ENCODE measurements at places on chromosomes 1 and 21.

DNA sequence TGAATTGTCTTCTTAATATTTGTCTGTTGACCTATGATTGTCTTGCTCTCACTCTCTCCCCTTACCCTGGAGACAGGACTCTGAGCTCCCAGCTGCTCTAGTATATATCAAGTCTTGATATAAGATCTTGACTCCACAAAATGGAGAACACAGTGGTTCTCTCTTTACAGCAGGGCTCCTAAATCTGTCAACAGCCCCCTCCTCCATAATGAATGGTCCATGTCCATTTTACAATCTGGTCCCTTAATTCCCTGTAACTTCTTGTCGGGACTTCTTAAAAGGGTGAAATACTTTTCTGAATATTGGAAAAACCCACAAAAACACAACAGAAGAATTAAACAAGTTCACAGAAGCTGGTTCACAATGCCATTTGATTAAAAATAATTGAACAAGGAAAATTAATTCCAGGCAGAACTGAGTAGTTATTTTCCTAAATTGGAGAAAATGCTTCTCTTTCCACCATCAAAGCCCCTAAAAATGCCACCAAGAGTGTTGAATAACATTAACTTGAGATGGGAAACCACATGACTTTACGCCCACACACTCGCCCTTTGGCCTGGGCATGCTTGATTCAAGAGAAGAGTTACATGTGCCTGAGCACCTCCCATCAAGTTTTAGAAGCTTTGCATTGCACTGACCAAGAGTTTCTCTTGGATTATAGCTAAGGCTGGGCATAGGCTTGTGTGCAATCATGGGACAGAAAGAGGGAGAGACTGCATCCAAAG is 109.8 kb downstream of the TOMM20 start:
- no peak for DNase-seq

GRCh38 chr1:6392809-6393399 is 663 bp downstream of the ACOT7 start:
- no peak for DNase-seq

- no peak for DNase-seq
Measured at GRCh38 chr1:22506130-22506692, 54.6 kb downstream of the ZBTB40 start.

DNA sequence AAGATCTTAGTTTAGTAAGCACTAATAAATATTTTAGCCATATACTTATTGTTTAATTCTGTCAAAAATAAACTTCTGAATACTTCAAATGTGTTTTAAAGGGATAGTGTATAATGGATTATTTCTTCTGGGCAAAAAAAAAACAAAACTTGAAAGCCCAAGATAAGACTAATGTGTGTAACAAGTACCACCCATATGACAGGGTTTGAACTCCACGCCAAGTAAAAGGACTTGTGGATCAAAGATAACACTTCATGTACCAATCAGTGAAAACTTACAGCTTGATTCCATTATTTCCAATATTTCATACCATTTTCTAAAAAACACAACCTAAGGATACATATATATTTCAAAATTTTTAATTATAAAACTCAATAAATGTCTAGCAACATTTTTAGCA is 59.5 kb downstream of the DENND1B start:
- no peak for DNase-seq

- no peak for DNase-seq
Measured at GRCh38 chr1:94903280-94904009, 23.5 kb downstream of the CNN3 start.

DNA sequence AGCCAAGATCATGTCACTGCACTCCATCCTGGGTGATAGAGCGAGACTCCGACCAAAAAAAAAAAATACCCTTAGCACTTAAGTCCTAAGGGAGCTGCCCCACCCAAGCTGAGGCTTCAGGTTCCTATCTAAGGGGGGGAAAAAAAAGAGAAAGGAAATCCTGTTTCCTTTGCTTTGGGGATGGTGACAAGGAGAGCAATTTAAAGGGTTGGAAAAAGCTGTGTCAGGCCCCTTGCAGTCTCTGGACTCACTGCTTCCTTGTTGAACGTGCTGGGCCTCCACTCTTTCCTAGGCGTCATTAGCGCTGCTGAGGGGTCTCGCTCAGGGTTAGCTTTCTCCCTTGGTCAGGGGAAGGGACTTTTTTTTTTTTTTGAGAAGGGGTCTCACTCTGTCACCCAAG is 18.1 kb downstream of the PRCC start:
- no peak for DNase-seq

- DNase-seq, result no peak
Measured at GRCh38 chr1:13892198-13892597, 192.2 kb downstream of the PRDM2 start.

DNA sequence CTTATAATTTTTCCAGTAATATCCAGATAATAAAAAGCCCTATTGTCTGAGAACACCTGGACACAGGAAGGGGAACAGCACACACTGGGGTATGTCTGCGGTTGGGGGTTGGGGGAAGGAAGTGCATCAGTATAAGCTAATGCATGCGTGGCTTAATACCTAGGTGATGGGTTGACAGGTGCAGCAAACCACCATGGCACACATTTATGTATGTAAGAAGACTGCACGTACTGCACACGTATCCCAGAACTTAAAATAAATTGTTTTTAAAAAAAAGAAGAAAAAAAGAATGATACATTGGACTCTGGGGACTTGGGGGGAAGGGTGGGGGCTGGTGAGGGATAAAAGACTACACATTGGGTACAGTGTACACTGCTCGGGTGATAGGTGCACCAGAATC is 144.9 kb upstream of the C1orf174 start:
- no peak for DNase-seq

DNA sequence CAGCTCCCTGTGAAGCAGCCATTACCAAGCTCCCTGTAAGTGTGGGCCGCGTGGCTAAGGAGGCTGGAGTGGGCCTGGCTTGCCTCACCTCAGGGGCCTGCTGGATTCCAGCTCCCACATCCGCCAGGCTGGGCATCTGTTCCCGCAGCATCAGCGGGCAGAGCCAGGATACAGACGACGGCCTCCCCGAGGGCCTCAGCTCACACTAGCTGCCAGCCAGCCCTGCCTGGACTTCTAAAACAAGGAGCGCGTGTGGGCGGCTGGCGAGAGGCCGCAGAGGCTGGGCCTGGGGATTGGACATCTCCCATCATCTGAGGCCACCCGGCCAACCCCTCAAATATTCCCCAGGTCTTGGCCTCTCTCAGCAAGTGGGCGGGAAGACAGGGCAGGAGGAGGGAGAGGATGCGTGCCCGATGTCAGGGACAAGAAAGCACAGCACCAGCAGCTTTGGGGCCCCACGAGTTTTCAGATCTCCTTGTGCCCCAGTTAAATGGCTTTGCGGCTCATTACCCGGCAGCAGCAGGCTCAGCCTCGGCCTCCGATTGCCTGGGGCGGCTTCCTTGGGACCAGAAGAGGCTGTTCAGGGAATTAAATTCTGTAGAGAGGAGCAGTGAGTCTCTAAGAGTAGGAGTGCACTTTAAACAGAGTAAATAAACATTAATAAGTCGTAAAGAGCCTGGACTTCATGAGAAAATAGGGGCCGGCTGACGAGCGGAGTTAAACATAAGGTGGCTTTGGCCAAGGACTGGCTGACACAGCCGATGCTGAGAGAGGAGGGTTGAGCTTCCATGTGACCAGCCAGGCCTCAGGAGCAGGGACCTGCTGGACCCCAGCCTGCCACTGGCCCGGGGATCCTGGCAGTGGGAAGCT is 208.9 kb upstream of the C1orf174 start:
- no peak for DNase-seq

- no peak for DNase-seq
Measured at GRCh38 chr21:29571949-29572348, 273.2 kb downstream of the BACH1 start.

DNA sequence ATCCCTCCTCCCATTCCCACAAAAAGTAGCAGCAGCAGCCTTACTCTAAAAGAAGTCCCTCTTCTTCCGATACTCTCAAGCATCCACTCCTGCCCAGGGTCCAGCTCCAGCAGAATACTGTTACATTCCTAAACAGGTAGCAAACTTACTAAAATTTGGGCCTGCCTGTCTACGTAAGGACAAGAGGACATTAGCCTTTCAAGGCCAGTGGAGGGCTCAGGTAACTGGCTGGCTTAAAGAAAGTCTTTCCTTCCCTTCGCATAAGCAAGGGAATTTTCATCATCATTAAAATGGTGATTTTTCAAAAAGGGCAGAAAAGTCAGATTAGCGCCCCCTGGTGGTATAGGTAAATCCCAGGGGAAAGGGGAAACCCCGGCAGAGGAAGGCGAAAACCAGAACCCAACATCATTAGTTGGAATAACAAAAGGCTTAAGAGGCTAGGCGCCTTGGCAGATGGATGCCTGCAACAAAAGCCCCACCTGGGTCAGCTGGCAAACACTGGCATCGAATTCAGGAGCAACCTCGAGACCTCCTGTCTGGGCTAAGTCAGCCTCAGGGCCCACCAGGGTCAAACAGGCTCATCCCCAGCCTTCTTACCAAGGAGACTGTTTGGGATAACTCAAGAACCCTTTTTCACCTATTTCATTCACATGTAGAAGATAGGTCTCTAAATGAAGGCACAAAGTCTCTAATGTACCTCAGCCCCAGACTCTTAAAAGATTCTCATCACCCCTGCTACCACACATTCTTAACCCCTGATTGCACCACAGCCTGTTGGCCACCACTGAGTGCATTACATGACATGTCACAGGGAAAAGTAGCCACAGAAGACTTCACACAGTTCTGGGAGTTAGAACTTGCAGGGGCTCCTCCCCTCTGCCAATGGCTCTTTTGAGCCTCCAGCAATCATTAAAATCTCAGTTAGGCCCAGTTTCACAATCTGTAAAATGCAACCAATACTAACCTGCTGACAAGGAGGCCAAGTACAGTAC is 36.7 kb downstream of the ERI3 start:
- no peak for DNase-seq

DNA sequence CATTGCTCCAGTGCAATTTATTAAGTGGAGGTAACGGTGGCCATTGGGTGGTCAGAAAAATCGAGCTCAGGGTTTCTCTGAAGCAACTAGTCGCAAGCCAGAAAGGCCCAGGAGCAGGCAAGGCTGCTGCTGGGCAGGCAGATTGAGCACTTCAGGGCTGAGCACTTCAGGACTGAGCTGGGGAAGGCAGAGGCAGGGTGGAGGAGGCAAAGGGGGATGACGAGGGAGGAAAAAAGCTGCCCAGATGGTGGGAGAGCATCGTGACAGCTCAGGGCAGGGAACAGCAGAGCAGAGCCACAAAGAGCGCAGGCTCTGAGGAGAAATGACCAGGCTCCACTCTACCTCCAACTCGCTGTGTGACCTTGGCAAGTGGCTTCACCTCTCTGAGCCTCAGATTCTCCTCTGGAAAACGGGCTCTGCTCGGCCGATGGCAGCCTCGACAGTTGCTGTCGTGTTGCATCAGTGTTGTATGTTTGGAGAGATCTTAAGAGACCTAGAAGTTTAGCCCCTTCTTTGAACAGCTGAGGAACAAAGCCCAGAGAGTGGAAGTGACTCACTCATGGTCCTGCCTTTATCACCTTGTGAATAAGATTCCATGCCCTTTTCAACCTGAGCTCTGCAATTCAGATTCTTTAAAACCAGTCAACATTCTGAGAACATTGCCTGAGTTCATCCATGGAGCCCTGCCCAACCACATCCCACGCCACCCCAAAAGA is 141.4 kb downstream of the SYF2 start:
- DNase-seq, result no peak

- no peak for DNase-seq
Measured at GRCh38 chr21:14403681-14404318, 20.9 kb upstream of the HSPA13 start.

GRCh38 chr1:162680419-162681121 is 48.3 kb downstream of the DDR2 start:
- DNase-seq, result no peak

- peak; percentile 68 for DNase-seq
Measured at GRCh38 chr1:201719812-201720521, 109.0 kb upstream of the IPO9 start.

GRCh38 chr1:228175316-228176023 is 9.9 kb downstream of the IBA57 start:
- no peak for DNase-seq

GRCh38 chr1:173039626-173040025 is 11.1 kb downstream of the TNFSF18 start:
- no peak for DNase-seq

DNA sequence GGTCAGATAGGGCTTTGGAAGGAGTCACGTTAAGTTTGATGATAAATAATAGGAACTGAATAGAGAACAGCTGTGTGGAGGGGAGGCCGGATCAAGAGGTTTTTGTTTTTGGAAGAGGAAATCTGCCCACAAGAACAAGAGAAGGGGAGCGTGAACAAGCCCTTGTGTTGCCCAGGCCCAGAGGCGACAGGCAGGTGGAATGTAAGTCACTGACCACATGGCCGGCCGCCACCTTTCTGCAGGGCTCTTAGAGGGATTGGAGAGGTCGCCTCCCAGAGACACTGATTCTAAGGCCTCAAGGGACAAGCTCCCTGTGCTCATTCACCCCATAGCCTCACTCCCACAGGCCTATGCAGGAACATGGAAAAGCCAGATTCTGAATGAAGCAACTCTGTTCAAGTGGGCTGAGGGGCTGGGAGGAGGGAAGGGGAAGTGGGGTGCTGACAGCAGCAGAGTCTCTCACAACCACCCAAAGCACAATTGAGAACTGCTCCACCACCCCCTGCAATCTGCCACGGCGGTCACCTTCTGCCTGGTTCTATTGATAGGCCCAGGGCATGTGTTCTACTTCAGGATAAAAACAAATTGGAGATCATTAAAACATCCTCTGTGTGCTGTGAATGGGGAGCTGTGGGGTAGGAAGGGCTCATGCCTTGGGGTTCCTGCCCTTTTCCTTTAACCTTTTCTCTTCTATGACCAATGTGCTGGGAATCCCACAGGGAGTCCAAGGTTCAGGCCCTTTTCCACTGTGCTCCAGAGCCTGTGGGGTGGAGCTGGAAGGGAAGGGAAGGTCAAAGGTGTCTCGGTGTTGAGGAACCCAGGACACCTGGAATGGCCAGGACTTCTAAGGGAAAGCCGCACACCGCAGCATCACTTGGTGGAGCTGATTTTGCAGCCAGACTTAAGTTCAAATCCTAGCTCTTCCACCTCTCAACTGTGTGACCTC is 63.3 kb upstream of the PARP1 start:
- DNase-seq, result no peak

- DNase-seq, result no peak
Measured at GRCh38 chr1:17914131-17914530, 159.0 kb downstream of the ACTL8 start.

GRCh38 chr1:116824631-116825206 is 70.5 kb downstream of the CD2 start:
- DNase-seq, result no peak

DNA sequence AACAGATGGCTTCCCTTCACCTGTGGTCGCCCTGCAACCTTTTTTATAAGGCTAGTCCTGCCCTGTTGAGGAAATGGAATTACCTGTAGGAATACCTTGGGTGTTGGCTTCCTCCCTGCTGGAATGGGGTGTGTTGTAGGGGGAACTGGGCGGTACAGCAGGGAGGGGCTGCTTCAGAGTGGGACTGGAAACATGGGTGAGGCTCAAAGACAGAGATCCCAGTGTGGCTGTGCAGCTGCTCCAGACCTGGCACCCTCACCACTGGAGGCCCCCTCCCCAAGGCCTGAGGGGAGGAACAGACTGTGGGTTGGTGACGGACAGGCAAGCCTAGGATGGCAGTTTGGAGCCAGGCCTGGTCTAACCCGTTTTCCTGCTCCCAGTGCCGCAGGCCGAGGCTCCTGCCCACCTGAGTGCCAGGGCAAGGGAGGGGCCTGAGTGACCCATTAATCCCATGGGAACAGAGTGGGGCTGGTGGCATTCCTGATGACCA is 4.5 kb downstream of the EFNA3 start:
- DNase-seq, result no peak

- no peak for DNase-seq
Measured at GRCh38 chr1:218376722-218377121, 31.6 kb downstream of the TGFB2 start.

All from anterior cingulate cortex (tissue), 58 donors.